ENCODE measurements at places on chromosomes 4 and X.

DNA sequence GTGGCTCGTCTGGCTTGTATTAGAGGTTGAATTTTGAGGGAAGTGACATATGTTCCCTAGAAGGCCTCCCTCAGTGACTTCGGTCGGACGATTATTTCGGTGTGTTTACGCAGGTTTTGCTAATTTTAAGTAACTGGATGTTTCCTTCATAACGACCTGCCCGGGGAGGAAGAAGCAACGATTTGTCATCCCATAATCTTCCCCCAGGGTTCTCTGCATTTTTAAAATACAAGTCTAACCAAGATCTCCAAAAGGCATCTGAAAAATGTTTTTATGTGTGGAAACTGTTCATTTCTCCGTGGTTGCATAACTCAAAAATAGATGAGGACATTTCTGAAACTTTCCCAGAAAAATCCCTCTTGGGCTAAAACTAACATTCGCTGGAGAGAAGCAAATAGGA is 195.4 kb downstream of the SHOX start:
- no peak for DNase-seq

- DNase-seq = no peak
These were observed 53.0 kb downstream of the SHOX start for GRCh38 chrX:683576-683975.

DNA sequence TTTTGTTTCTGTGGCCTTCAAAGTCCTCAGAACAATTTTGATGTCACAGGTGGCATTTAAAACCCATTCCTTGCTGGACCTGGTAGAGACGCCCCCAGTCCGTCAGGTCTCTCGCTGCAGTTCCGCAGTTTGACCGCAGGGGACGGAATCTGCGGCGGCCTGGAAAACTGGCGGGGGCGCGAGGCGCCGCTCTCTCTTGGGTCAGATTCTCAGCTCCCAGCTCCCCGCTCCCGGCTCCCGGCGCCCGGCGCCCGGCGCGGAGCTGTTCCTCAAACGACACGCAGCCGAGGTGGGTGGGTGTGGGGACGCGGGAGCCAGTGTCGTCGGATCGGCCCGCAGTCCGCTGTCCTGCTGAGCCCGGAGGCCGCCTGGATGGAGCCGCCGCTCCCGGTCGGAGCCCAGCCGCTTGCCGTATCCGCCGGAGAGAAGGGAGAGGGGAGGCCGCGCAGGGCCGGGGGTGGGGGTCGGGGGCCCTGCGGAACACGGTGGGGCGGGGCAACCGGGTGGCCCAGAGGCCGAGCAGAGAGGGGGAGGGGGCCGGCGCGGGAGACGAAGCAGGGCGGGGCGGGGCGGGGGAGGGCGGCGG is at the start of gene OCRL:
Gene OCRL (plus strand): TSS at position 192 of the 586 bp plus-strand sequence. CDS start 181 bp downstream, at position 373.
- peak; percentile 5 for DNase-seq

DNA sequence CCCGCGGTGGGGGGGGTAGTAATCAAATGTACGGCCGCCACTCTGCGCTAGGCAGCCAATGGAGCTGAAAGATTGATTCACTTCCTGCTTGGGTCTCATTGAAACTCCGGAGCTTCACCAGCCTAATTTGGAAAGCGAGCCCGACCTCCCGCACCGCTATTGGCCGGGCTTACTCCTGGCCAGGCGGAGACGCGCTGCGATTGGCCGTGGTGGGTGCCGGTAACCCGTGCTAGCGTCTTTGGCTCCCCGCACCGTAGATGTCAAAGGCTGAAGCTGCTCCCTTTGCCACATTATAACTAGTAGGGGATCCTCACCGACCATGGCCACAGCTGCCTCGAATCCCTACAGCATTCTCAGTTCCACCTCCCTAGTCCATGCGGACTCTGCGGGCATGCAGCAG is at the start of gene POU3F4:
Gene POU3F4 (plus strand): TSS at position 285 of the 400 bp plus-strand sequence. CDS start 35 bp downstream, at position 320.
- no peak for DNase-seq

DNA sequence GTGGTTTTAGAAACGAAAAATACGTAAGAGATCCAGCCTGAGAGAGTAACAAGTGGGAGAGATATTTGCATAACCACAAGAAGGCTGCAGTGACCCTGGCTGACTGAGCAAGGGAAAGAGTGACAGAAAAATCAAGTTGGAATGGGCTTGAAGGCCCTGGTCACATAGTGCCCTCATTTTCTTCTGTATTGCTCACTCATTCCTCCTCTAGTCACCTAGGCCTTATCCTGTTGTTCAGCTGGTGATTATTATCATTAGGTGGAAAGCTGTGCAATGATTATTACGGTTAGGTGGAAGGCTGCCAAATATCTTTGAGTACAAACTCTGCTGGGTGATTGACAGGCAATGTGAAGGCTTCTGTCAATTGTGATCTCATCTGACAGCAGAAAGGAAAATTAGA is 2384.1 kb downstream of the PCDH7 start:
- no peak for DNase-seq

DNA sequence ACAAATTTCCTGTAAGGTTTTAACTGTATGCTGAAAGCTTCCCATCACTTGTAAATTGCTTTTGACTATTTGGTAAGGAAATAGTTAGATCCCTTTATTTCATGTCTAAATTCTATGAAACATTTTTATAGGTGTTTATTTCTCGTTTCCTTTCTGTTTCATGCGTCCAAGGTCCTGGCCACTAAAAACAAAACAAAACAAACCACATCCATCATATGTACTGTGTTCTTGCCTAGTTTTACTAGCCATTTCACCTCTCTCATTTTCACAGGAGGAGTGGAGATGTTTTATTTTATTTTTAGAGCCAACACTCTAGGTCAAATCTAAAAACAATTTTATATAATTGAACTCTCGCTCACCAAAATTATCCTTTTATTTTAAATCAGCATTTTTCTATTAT is 375.2 kb upstream of the CTSO start:
- no peak for DNase-seq

GRCh38 chr4:17324386-17324830 is 187.5 kb downstream of the QDPR start:
- no peak for DNase-seq

DNA sequence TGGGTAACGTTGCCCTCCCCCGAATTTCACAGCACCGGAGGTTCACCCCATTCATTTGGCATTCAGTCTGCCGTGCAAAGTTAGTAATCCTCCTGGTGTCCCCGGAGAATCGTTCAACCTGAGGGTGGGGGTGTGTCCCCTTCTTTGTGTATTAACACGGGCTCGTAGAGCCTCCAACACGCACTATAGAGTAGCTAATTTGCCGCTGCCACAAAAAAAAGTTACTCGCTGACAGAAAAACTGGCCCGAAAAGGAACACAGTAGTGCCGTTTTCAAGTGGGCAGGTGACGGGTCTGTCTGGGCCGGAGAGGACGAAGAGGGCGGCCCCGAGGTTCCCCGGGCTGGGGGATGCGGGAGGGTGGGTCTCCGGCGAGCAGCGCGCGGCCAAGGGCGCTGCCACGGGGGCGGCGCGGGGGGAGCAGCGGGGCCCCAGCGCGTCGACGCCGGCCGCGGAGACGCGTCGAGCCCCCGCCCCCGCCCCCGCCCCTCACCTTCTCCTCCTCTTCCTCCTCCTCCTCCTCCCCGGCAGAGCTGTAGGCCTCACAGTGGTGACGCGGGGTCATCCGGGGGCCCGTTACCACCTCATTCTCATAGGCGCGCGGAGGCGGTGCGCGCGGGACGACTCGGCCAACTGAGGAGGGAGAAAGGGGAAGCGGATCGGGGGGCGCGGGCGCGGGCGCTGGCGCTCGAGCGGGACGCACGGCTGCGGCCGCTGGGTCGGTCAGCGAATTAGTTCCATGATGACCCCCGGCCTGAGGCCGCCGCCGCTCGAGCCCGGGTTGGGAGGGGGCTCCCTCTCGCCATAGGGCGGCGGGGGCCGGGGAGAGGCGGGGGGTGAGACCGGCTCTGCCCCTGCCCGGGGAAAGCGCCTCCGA is 571 bp downstream of the CCNI start:
- DNase-seq = no peak

DNA sequence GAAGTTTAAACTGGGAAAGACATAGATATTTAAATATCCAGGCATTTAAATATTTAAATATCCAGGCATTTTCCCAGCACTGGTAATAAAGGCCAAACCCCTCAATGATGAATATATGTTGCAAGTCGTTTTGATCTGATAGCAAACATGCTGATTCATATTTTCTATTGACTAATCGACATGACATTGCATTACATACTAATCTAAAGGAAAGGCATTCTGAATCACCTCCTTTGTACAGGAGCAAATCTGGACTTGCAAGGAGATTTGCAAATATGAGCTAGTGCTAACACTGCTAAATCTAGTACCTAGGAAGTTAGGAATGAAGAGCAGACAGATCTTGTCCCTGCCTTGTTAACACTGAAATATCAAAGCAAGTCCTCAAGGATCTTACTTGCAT is 207.3 kb downstream of the SLC7A11 start:
- DNase-seq = no peak

DNA sequence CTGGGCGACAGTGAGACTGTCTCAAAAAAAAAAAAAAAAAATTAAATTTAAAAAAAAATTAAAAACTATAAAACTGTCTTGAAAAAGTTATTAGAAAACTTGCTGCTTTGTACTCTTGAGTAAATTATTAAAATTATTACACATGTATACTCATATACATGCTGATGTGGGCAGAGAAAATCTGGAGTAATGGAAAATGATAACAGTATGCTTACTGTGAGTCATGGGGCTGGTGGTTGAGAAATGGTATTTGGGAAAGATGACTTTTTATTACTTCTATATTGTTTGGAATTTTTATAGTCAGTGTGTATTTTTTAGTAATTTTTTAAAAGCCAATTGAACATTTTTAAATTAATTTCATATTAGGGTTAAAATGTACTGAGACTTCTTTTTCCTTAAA is 7.5 kb downstream of the YY2 start:
- DNase-seq = no peak

- no peak for DNase-seq
These were observed 613.3 kb downstream of the BCOR start for GRCh38 chrX:39484159-39485068.

DNA sequence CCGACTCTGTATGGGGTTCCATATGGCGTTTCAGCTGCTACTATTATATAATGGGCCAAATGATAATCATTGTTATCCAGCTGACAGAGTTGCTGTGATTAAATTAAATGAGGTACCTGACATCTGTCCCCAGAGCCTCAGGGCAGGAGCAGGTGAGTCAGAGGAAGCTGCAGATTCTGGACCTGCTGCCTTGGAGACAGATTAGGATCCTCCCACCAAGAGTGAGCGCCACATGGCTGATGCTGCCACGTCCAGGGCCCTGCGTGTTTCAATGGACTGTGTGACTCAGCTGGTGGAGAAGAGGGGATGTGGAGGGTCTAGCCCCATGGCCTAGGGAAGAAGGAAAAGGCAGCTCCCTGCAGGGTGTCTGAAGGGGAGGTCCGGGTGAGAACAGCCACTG is 28.3 kb upstream of the UXT start:
- DNase-seq = no peak

GRCh38 chr4:90875791-90876190 is 748.6 kb downstream of the CCSER1 start:
- DNase-seq = no peak
